ENCODE measurements at places on chromosomes 12 and 14.
A peak's percentile ranks its signal among the peaks of the same experiment; 100 is the strongest.

DNA sequence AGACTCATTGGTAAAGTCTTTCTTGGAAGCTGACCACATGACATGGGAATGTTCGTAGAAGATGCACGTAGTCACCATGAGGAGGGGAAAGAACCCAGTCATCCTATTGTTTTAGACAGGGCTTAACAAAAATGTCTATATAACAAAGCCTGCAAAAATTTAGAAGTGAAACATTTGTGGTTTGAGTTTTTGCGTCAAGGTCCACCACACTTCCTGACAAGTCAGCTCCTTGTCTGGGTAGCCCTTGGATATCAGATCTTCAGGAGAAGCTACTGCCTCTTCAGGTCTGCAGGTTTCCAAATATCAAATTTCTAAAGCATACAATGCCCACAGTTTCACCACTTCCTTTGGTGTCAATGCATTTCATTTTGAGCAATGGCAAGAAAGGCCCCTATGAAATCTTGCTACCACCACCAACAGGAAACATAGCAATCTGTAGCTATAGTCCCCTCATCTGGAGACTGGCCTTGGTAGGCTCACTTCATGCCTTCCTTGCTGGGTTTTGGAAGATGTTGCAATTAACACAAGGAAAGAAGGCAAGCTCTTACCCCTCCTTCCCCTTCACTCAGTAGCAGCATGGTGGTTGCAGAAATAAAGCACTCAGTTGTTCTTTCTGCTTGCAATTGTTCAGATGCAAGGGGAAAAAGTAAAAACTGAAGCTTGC, 235.2 kb downstream of the PCNX1 start:
- DNase-seq: peak; percentile 11

- DNase-seq: no peak
Measured at GRCh38 chr12:90010089-90010488, 301.5 kb upstream of the ATP2B1 start.

DNA sequence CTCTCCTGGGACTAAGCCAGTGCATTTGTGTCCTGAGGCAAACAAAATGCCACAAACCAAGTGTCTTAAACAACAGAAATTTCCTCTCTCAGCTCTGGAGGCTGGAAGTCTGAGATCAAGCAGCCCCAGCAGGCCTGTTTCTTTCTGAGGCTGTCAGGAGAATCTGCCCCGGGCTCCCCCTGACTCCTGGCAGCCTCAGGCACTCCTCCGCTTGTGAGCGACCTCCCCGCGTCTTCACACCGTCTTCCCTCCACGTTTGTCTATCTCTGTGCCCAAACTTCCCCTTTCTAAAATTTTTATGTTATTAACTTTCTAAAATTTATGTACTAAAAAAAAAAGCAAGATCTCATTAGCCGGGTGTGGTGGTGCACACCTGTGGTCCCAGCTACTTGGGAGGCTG, 59.7 kb downstream of the RIMBP2 start:
- DNase-seq: no peak

- no peak for DNase-seq
Measured at GRCh38 chr12:29795715-29796114, 12.0 kb upstream of the TMTC1 start.

DNA sequence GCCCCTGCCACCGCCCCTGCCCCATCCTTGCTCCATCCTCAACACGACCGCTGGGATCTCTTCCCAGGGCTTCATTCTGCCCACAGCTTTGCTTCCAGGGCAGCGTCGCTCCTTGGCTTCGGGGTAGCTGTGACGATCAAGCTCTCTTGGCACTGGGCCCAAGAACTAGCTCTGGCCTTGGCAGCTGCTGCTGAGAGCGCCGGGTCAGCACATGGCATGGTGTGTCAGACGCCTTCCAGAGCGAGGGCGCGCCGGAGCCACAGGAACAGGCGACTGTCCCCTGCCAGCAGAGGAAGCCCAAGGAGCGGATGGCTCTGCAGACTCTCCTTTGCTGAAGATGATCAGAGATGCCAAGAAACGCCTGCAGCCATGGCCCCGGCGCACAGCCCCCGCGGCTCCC, 15.9 kb downstream of the RAB35 start:
- DNase-seq: no peak

GRCh38 chr12:130645751-130646150, 70.3 kb downstream of the RIMBP2 start:
- no peak for DNase-seq

GRCh38 chr12:7434670-7435069, 9.3 kb downstream of the CD163L1 start:
- no peak for DNase-seq

GRCh38 chr14:43479596-43480195, 1027.4 kb downstream of the FSCB start:
- DNase-seq: no peak

DNA sequence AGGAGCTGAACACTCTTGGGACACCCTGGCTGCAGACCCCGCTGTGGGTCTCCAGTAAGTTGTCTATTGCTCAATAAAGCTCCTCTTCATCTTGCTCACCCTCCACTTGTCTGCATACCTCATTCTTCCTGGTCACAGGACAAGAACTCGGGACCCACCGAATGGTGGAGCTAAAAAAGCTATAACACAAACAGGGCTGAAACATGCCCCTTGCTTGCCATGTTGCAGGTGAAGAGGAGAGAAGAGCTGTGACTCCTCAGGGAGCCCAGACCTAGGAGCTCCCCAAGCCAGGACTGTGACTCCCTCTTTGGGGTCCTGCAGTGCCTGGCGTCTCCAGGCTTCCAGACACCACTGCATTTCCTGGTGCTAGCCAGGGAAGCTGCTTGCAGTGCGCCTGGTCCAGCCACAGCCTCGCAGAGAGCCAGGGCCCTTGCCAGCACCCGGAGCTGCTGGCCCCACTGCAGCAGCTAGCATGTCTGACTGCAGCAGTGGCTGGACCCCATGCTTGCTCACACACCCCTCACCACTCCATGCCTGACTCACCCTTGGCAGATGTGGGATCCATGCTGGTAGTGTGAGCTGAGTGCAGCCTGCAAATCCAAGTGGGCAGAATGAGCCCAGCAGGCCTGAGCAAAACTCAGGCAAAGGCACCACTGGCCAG, 37.1 kb upstream of the OR5AU1 start:
- no peak for DNase-seq

GRCh38 chr12:8629486-8630033, 16.9 kb upstream of the AICDA start:
- DNase-seq: no peak

DNA sequence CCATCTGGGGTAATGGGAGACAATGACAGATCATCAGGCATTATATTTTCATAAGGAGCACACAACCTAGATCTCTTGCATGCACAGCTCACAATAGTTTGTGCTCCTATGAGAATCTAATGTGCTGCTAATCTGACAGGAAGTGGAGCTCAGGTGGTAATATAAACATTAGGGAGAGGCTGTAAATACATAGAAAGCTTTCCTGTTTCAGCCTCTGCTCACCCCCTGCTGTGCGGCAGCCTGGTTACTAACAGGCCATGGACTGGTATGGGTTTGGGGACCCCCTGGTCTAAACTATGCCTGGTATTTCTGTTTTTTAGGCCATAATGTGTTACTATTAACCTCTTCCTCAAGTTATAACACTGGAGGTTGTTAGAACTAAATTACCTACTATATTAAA, 1373.7 kb downstream of the LRFN5 start:
- no peak for DNase-seq

- no peak for DNase-seq
Measured at GRCh38 chr14:99245564-99246511, 26.2 kb downstream of the BCL11B start.

- no peak for DNase-seq
Measured at GRCh38 chr14:55780156-55780946, 200.3 kb downstream of the KTN1 start.

- no peak for DNase-seq
Measured at GRCh38 chr14:31881531-31882310, 195.4 kb upstream of the ARHGAP5 start.

- peak; percentile 38 for DNase-seq
Measured at GRCh38 chr12:122882908-122883558, 12.9 kb downstream of the VPS37B start.

DNA sequence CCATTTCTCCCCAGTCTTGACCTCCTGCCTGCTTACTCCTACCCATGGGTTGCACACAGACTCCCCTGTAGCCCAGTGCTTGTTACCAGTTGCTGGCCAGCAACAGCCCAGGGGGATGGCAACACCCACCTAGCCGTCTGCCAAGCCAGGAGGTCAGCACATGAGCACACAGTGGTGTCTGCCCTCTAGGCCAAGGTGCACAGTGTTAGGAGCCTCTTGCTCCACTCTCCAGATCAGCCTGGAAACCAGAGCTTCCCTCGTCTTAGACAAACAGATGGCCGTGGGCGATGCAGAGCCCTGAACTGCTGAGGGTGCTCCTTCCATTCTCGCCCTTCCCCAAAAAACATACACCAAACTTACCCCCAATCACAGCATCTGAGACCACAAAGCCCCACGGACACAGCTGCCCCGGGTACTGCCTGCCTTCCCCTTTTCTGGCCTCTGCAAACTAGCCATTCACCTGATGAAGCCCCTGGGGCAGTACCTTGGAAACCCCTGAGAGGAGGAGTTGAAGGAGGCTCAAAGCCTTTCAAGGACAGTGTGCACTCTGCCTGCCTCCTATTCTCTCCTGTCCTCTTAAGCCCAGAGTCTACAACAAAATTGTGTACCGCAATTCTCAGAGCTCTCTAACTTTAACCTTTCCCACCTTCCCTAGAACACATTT, 1.0 kb upstream of the GPD1 start:
- no peak for DNase-seq

GRCh38 chr12:16588812-16589211, 17.1 kb downstream of the LMO3 start:
- DNase-seq: no peak

DNA sequence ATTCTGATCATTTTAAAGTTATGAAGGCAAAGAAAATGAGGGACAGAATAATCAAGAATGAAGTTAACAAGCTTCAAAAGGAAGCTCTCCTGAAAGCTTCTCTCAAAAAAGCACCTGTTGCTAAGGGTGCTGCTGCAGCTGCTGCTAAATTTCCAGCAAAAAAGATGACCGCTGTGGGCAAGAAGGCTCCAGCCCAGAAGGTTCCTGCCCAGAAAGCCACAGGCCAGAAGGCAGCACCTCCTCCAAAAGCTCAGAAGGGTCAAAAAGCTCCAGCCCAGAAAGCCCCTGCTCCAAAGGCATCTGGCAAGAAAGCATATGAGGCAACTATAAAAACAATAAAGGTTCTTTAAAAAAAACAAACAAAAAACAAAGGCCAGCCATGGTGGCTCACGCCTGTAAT, 52.7 kb upstream of the NR2C1 start:
- no peak for DNase-seq

- DNase-seq: no peak
Measured at GRCh38 chr12:91316907-91317269, 134.3 kb upstream of the DCN start.

DNA sequence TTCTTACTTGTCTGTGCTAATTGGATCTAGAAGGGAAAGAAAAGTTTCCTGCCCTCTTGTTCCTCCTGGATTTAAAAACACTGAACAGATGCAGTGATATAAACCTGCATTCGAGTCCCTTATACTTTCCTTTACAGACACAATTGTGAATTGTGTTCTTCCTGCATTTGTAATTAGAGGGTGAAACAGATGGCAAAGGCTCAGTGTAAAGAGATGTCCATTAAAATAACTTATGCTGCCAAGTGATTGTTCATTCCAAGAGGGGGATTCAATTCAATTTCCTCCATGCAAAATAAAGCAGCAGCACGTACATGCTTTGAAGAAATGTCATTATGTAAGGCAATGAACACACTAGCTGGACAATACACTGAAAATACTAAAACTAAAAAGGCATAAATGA, 248.3 kb upstream of the LRIG3 start:
- DNase-seq: no peak

DNA sequence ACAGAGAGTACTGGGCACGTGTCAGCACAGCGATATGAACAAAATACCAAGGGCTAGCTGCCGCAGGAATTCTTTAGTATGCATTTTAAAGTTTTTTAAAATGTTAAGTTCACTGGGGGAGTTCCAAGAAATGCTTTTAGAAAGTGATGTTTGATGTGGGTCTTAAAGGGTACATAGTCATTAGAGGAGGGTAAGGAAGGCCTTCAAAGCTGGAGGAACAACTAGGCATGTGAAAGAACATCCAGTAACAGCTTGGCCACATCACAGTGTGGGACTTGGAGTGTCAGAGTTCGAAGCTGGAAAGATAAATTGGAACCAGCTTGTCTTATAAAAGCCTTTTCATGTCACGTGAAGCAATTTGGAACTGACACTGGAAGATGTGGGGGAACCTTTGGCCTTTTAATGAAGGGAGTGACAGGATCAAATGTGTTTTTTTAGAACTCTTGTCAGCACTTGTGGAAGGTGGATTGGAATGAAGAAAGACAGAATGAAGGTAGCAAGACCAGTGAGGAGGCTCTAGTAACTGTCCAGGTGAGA, 57.7 kb downstream of the WDR20 start:
- DNase-seq: no peak

DNA sequence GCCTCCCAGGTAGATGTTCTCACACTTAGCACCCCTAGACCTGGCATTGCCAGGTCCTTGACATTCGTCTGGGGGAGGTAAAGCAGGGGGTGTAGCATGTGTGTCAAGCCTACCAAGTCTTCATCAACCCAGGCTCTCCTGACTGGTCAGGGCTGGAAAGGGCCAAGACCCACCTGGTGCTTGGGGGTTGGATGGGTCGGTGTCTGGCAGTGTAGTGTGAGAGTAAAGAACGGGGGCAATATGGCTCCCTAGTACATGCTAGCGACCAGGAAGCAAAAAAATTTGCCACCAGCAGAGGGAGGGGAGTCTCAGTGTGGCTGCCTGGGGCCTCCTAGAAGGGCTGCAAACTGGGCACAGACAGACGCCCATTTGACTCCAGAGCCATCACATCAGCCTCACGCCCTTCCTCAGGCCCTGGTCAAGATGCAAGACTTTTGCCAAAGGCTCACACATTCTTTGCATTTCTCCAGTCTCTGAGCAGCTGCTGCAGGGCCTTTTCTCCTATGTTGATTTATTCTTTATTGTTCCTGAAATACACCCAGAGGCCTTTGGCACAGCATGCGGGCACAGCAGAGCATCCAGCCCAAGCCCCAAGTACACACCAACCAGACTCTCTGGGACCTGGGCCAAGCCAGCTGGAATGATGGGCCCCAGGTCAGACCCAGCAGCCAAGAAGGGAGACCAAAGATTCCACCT, 38.3 kb upstream of the PNMA1 start:
- no peak for DNase-seq

DNA sequence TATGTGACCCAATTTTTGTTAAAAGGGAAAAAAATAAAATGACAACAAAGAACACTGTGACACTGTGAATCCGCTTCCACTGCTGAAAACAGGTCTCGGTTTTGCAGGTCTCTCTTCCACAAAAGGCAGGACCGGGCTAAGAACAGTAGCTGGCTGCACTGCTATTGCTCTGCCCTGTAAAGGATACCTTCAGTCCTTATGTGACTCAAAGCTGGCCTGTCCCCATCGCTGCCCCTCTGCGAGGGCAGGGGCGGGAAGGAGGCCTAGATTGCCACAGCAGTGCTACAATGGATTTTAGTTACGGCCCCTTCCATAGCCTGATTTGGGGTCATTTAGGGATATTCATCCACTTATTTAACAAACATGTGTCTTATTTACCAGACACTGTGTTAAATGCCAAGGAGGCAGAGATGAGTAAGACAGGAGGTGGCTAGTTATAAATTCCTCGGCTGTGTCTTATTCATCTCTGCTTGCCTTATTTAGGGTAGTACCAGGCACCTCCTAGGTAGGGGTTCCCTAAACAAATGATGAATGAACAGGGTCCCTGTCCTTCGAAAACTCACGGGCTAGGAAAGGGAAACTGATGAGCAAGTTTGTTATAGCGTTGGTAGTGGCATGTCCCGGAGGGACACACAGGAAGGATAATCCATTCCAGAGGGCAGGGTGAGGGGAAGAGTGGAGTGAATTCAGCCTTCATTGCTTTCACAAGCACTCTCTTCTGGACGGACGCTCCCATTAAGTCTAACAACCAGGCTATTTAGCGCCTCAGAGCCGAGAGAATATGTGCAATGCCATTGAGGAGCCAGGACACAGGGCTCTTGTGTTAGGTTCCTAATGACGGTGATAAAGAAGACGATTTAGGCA, 73.3 kb downstream of the EID3 start:
- DNase-seq: no peak

All from CD4-positive, alpha-beta T cell treated with Interleukin-15 for 4 hours (primary cell).